Dermis blood vessel endothelial cell (primary cell): ENCODE measurements at places on chromosomes 1 and 21. TPM values are rescaled to one million over a fixed set of nuclear protein-coding genes. Genes with fewer than 3 reads are reported as not detected.

DNA sequence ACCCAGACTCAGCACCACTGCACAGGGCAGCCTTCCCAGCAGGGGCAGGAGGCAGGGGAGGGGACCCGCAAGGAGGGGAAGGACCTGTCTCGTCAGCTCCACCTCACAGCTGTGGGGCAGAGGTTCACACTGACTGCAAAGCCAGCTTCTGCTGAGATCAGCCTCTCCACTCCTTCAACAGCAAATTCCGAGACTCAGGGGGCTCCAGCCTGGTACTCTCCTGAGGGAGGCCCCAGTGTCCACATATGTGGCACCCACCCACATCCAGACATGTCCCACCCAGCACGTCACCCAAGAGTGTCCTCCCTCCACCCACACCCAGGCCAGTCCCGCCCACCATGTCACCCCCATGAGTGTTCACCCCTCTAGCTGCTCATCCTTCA lies 329.5 kb downstream of the NPHP4 start:
- DNase-seq = no peak

DNA sequence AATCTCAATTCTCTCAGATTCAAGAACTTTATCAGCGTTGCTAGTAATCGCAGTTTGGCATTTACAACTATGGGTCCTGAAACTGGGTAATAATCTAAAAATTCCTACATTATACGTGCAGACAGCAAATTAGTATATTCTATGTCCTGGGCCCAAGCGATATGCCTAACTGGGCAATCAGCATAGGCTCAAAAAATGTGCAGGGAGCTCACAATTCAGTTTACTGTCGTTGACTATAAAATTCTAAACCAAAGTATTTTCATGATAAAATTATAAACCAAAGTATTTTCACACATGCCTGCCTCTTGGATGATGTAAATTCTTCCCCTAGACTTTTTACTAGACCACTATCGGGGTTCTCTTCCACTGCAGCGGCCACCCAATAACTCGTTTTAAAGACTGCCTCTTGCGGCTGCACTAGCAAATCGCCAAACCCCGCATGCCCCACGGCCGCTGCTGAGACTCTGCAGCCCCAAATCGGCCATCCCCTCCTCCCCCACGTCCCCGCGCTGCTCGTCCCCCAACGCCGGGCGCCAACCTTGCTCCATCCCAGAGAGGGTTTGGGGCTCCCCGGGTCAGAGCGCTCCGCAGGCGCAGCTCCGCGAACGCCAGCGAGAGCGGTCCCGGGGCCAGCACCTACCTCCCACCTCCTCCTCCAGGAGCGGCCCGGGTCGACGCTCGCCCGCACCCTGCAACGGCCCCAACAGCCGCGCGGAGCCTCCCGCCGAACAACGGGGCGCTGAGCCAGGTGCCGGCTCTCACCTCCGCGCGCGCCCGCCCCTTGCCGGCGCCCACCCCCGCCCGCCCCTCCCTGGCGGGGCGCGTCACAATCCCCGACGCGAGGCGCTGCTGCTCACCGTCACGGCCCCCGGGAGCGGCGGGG lies 506 bp downstream of the SSX2IP start:
- DNase-seq = peak; percentile 59

GRCh38 chr1:51549016-51549619 lies 30.1 kb upstream of the EPS15 start:
- DNase-seq = peak; percentile 80

GRCh38 chr1:246300626-246301549 lies 206.2 kb downstream of the SMYD3 start:
- DNase-seq = peak; percentile 21

FAM3B gene
- total RNA-seq = not detected in 2 replicates

ZNF644 gene
- 62.3 and 67.4 TPM in 2 replicates for total RNA-seq
